Panc1 (cell line): ENCODE measurements at places on chromosomes 1 and 21. TPM values are rescaled to one million over a fixed set of nuclear protein-coding genes. Genes with fewer than 3 reads are reported as not detected.

DNA sequence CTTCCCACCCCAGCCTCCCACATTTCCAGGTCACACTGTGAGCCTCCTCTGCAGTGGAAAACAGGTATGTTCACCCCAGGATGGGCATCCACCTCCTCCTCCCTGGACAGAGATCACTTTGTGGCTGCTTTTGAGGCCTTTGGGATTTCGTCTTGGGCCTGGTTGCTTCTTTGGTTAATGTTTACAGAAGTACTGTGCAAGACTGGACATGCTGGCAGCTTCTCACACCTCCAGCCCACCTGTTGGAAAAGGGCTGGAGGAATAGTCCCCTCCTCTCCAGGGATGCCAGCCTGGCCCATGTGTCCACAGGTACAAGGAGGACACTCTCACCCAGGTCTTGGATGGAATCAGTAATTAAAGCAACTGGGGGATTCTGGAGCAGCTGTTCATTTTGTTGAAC lies 56.1 kb downstream of the KAZN start:
- H3K27me3 ChIP-seq: no peaks in the 10 kb centered on the region
- H3K27ac ChIP-seq: no peak overlapping the region
- H3K4me3 ChIP-seq: no peak overlapping the region
- no peaks in the 10 kb centered on the region for H3K36me3 ChIP-seq
- H3K4me1 ChIP-seq: no peaks in the 10 kb centered on the region

DNA sequence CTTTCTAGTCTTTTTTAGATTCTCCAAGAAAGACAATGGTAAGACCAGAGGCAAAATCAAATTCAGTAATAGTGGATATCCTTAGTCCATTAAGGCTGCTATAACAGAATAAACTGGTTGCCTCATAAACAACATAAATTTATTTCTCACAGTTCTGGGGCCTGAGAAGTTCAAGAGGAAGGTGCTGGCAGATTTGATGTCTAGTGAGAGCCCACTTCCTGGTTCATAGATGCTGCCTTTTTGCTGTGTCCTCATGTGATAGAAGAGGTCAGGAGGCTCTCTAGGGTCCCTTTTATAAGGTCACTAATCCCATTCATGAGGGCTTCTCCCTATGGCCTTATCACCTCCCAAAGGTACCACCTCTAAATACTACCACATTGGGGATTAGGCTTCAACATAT lies 31.5 kb upstream of the BTG3 start:
- no peaks in the 10 kb centered on the region for H3K27me3 ChIP-seq
- H3K4me1 ChIP-seq: no peaks in the 10 kb centered on the region
- no peak for DNase-seq
- no peak overlapping the region for H3K27ac ChIP-seq

DNA sequence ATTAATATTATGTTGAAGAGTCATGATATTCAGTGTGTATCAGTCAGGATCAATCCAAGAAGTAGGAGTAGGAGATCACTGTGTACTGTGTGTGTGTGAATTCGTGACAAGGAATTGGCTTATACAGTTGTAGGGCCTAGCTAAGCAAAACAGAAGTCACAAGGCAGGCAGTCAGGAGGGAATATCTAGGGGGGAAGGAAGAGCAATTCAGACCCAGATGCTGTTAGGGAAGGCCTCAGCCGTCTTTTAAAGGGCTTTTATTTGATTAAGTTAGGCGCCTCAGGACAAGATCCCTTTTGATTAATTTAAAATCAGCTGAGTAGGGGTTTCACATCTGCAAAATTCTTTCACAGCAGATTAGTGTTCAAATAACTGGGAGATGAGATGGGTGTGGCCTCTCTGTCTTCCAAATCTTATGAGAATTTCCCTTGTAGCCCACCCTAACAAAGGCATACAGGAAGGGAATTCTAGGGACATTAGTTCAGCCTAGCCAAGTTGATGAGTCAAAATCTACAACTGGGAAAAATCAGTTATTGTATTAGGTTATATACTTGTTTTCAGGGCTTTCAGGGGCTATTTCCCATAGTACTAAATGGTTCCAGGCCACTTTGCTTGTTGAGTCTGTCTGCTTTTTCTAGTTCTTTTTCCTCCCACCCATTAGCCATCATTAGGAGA lies 47.4 kb downstream of the ALG6 start:
- DNase-seq: no peak
- no peaks in the 10 kb centered on the region for H3K4me1 ChIP-seq
- H3K36me3 ChIP-seq: 0 out of 2 replicates have a peak, but pooled peaks cover 5% of the 10 kb centered on the region
- H3K27ac ChIP-seq: no peak overlapping the region
- no peaks in the 10 kb centered on the region for H3K27me3 ChIP-seq

DNA sequence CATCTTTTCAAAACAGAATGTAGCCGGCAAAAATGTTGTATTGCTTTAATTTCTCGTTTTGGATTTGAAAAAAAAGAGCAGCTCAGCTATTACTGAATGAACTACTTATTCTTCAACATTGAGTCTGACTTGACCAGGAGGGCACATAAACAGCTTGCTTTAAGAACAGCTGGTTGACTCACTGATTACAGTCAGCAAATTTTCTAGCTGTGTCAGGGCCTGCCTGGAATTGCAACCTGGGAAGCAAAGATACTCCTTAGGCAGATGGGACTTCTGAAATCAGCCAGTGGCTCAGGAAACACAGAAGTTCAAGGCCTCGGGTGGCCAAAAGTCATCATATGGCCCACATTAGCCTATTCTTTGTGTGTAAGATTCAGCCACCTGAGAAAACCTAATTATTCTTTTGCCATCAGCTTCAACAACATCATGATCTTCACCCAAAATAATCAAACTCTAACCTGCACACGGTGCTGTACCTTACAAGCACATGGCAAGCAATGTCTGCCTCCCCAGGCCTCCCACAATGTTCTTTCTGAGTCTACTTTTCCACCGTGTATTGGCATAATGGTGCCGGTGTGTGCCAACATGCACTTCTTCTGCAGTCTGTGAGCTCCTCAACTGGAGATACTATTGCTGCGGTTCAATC lies 307.2 kb downstream of the HHIPL2 start:
- H3K27me3 ChIP-seq: no peaks in the 10 kb centered on the region
- H3K27ac ChIP-seq: no peak overlapping the region
- no peak overlapping the region for H3K4me3 ChIP-seq
- DNase-seq: no peak

GRCh38 chr1:11568687-11569086 lies 85.5 kb downstream of the FBXO2 start:
- no peaks in the 10 kb centered on the region for H3K36me3 ChIP-seq
- H3K27me3 ChIP-seq: 0 out of 2 replicates have a peak, but pooled peaks cover 2% of the 10 kb centered on the region
- H3K4me1 ChIP-seq: no peaks in the 10 kb centered on the region
- no peak for DNase-seq
- H3K27ac ChIP-seq: no peak overlapping the region
- H3K4me3 ChIP-seq: no peak overlapping the region

DNA sequence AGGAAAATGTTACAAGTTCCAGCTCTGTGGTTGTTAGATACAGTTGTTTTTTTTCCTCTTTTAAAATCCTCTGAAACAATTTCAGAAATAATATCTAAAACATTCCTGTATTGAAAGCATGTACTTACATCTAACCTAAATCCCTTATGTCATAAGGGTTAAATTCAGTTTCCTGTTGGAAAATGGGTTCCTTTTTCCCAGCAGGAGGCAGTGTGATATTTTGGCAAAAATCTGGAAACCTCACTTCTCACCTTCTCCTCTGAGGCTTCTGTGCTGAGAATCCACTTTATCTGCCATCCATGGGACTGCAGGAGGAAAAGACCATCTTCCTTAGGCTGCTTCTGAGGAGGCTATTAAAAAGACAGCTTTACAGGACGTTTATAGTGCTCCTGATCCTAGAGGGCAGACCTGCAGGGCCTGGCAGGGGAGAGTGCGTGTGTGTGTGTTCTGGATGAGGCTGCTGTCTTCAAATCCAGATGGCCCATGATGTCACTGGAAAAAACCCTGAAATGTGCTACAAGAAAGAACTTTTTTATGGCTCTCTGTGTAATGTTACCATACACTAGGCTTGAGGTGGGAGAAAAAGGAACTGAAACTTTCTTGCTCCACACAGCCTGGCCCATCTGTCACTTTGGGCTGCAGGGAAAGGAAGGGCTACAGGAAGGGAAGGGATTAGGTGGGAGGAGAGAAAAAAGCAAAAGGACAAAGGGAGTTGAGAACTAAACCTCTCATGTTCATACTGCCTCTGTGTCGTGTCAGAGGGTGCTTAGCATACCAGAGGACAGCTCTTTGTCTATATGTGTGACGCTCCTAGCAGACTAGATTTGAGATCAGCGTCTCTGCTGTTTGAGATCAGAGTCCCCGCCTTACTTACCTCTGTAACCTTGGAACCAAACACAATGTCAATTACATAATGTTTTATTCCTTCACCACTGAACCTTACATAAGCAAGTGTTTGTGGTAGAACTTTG lies 379.2 kb upstream of the SPAG17 start:
- H3K4me1 ChIP-seq: no peaks in the 10 kb centered on the region
- H3K4me3 ChIP-seq: no peak overlapping the region
- no peak overlapping the region for H3K27ac ChIP-seq

- peak overlapping the region; percentile 55 for H3K4me3 ChIP-seq
- 0 out of 2 replicates have a peak, but pooled peaks cover 2% of the 10 kb centered on the region for H3K4me1 ChIP-seq
- no peak for DNase-seq
Measured at GRCh38 chr1:170663404-170664092, 383 bp upstream of the PRRX1 start.

DNA sequence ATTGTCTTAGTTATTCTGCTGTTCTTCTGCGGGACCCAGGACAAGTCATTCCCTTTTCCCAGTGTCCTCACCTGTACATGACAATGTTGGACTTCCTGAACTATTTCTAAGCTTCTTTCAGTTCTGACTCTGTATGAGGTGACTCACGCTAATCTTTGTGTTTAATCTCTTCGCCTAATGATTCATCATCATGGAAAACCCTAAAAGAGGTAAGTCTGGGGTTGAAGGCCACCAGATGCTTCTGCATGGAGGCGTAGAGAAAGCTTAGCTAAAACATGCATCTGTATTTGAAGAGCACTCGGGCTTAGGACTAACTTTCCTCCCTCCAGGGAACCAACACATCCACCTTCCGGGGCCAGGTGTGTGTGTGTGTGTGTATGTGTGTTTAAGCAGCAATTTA lies 7.4 kb downstream of the SPRR5 start:
- DNase-seq: no peak
- no peaks in the 10 kb centered on the region for H3K4me1 ChIP-seq
- H3K36me3 ChIP-seq: no peaks in the 10 kb centered on the region
- no peak overlapping the region for H3K4me3 ChIP-seq

DNA sequence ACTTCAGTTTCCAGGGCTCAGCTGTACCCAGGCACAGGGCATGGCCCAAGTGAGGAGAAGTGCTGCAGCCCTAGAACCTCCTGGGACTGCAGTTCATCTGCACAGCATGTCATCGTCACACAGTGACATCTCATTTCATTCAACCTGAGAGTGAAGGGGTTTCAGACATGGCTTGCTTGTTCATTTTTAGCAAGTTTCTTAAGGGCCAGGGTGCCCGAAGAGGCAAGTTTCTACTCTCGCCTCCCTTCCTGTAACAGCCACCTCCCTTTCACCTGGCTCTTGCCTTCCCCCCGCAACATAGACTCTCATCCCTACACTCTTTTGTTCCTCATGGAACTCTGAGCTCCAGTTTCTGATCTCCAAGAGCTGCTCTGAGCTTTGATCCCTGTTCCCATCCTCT lies 108.1 kb downstream of the C1orf21 start:
- H3K27me3 ChIP-seq: no peaks in the 10 kb centered on the region
- no peak overlapping the region for H3K27ac ChIP-seq
- no peaks in the 10 kb centered on the region for H3K36me3 ChIP-seq

DNA sequence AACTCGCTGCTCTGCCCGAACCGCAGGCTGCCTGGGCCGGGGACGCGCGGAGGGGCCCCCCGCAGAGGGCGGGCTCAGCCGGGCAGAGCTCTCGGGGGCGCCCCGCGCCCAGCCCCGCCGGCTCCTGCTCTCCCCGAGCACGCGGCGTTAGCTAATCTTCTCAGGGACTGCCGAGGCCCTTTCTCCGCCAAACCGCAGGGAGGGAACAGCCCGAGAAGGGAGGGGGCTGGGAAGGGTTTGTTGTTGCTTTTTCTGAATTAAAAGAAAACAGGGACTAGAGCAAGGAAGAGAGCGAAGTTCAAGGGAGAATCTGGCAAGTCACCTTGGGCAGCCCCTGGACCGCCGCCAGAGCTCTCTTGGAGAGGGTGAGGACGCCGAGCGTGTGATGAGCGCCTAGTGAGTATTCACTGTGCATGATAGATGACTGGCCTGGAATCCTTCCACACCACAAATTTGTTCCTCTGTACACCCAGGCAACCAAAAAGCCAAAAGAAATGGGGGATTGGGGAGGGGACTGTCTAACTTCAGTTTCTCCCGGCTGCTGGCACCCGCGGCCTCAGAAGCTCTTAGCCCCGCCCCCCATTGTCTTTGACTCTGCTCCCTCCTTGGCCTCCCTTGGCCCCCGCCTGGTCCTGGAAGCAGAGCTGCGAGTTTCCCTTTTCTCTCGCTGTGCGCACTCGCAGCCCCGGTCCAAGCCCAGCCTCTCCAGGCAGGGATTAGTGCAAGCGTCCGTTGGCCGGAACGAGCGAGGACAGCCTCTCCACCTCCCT lies 19.7 kb upstream of the LMX1A start:
- H3K27ac ChIP-seq: no peak overlapping the region
- peak overlapping the region; percentile 54 for H3K4me3 ChIP-seq
- H3K4me1 ChIP-seq: no peaks in the 10 kb centered on the region
- H3K36me3 ChIP-seq: no peaks in the 10 kb centered on the region
- H3K27me3 ChIP-seq: peaks cover 9% of the 10 kb centered on the region; the same call in 1 of the 2 replicates
- DNase-seq: no peak

GRCh38 chr1:205945069-205945468 lies 1.8 kb upstream of the SLC26A9 start:
- no peak overlapping the region for H3K4me3 ChIP-seq
- H3K36me3 ChIP-seq: no peaks in the 10 kb centered on the region
- H3K27ac ChIP-seq: no peak overlapping the region
- no peaks in the 10 kb centered on the region for H3K4me1 ChIP-seq

DNA sequence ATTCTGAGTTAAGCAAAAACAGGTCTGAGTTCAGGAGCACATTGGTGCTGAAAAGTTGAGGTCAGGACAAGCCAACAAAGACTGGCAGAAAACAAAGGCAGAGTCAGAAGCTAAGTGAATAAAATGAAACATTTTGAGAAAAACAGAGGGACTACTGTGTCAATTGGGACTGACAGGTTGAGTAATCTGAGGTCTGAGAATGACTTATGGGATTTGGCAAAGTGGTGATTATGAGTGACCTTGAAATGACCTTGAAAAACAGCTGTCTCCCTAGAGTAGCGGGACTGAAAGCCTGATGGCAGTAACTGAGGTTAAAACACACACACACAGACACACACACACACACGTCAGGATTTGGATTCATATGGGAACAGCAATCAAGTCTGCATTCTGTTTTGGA lies 8.8 kb upstream of the COG2 start:
- H3K4me3 ChIP-seq: no peak overlapping the region
- no peaks in the 10 kb centered on the region for H3K36me3 ChIP-seq
- H3K27ac ChIP-seq: no peak overlapping the region
- H3K27me3 ChIP-seq: peaks cover 10% of the 10 kb centered on the region
- H3K4me1 ChIP-seq: no peaks in the 10 kb centered on the region
- DNase-seq: no peak

SSU72 gene
- 217 TPM for total RNA-seq

TPTE gene
- not detected for total RNA-seq

RNPC3 gene
- 13.1 TPM for total RNA-seq

TMEM200B gene
- 2.1 TPM for total RNA-seq

FOXD2 gene
- 2.2 TPM for total RNA-seq

SAMD13 gene
- total RNA-seq: 2.2 TPM

FAM72B gene
- 24.9 TPM for total RNA-seq
